ENCODE measurements at places on chromosomes 16 and 17.

DNA sequence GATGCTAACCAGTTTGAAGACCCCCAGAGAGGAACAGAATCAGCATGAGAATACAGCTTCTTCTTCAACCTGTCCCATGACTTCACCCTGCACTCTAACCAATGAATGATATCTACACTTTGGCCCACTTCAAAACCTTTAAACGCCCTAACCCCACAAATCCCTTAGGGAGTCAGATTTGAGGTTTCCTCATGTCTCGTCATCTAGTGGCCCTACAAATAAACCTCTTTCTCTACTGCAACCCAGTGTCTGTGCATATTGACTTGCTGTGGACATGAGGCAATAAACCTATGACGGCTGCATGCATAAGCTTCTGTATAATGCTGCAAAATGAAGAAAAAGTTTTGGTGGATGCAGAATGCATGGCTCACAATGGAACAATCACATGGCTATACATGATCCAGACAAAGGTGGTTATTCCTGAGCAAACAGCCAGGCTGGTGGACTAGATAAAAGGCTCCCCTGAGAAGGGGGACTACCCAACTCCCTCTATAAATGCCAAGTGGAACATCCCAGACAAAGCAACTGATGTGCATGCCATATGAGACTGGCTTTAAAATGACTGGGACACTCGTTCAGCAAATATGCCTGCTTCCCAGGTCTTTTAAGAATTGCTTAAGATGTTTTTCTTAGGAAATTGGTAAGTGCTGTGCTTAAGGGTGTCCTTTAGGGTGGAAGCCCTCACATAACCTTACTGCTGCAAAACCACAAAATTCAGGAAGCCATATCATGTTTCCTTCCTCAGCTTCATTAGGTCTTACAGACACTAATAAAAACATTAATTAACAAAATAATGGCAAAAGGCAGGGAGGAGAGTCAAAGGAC, 12.2 kb downstream of the N4BP1 start:
- no peak for DNase-seq

DNA sequence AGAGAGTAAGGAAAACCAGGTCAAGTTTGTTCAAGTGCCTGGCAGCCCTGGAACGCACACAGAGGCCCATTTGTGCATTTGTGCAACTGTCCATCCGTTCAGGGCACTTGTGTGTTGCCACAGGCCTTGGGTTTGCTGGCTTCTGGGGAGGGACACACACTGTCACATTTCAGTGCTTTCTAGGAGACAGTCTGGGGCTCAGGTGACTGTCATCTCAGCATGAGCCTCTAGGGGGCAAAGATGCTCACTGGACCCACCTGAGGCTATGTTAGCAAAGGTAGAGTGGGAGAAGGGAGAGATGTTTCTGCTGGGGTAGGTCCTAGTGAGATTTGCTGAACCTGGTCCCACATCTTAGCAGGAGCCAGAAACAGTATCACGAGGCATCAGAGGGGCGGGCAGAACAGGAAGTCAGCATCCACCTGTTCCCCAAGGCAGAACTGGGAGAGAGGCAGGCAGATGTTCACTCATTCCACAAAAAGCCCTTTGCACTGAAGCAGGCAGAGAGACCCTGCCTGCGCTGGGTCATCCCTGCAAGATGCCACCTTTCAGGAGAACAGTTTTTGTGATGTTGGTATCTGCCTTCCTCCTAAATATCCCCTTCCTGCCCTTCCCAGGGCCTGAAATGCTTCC, 48.5 kb downstream of the RAI1 start:
- DNase-seq = peak; percentile 70

DNA sequence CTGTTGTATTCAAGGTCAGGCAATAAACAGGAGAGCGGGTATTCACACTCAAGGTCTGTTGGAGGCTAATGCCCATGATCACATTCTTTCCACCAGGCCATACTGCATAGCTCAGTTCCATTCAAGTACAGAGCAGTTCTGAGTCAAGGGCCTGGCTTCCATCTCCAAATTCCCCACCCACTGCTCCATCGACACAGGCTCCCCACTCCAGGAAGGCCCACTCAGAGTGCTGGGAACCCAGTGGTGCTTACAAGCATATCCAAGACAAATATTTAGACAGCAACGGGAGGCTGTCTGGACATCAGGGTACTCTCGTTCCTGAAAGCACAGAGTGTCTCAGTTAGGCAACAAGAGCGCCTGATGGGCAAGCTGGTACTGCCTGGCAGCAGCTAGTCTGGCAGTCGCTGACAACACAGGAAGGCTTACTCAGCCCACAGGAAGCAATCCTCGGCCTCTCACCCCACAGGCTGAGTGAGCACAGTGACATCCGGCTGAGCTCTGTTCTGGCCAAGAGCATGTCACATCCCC, 40.9 kb downstream of the RFFL start:
- DNase-seq = peak; percentile 66

DNA sequence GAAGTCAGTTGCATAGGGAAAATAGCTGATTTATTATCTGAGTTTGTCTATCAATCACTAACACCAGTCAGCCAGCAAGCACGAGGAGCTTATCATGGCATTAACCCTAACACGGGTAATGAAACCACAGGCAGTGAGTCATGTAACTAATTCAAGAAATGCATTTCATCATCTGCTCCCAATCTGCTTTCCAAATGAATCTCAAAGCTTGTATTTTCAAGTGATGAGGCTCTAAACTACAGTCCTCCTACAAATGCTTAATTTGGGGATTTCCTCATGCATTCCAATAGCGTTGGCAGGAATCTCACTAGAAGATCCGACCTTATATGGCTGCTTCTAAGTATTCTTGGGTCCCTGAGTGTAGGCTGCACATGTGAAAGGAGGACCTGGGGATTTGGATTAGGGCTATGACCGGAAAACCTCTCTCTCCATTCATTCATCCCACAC, 118.4 kb upstream of the HSBP1 start:
- no peak for DNase-seq

GRCh38 chr17:72021417-72022041, 99.3 kb upstream of the SOX9 start:
- DNase-seq = no peak

DNA sequence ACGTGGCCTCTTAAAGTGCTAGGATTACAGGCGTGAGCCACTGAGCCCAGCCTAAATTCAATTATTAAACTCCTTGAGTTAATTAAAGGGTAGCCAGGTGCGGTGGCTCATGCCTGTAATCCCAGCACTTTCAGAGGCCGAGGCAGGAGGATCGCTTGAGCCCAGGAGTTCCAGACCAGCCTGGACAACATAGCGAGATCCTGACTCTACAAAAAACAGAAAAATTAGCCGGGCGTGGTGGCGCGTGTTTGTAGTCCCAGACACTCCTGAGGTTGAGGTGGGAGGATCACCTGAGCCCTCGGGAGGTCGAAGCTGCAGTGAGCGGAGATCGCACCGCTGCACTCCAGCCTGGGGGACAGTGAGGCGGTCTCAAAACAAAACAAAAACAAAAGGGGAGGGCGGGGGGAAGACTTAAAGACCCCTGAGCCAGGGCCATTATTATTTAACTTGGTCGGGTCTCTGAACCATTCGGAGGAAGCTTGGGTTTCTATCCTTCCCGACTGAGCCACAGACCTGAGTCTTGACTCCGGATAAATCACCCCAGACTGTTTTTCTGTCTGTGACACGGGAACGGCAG, 19.5 kb downstream of the BCL7C start:
- no peak for DNase-seq

- DNase-seq = no peak
These were observed 2.1 kb upstream of the SEPTIN12 start for GRCh38 chr16:4790261-4790660.

DNA sequence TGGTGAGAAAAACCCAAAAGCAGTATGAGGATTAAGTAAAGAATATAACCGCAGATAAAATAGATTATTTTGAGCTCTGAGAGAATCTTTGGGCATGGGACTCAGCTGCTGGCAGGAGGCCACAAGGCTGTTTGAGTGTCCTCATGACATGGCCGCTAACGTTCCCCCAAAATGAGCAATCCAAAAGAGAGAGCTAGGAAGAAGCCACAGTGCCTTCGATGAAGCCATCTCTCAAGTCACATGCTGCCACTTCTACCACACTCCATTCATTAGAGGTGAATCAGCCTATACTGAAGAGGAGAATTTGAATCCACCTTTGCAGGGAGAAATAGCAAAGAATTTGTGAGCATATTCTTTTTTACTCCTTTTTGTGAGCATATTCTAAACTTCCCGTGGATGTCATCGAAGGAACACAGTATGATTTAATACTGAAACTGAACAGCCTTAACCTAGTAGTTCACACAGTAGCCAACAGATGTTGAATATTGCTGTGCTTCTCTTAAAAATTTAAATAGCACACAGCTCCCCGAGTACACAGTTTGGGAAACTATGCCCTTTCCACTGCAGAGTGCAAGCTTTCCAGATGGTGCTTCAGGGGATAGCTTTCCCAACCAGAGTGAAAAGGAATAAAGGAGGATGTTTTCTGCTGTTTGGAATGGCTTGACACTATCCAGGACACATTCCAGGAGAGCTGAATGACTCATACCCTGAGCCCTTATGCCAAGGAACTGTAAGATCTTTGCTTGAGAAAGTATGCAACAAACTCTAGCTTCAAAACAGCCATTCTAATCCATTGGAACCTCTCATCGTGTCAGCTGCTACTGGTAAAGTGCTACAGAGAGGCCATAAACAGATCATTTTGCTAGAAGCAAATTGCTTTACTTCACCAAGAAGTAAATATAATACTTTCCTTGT, 33.9 kb downstream of the ANKFY1 start:
- DNase-seq = no peak

GRCh38 chr16:8880839-8881510, 1.2 kb upstream of the LITAFD start:
- no peak for DNase-seq

GRCh38 chr17:78228176-78228575, 3.3 kb upstream of the TMEM235 start:
- no peak for DNase-seq

DNA sequence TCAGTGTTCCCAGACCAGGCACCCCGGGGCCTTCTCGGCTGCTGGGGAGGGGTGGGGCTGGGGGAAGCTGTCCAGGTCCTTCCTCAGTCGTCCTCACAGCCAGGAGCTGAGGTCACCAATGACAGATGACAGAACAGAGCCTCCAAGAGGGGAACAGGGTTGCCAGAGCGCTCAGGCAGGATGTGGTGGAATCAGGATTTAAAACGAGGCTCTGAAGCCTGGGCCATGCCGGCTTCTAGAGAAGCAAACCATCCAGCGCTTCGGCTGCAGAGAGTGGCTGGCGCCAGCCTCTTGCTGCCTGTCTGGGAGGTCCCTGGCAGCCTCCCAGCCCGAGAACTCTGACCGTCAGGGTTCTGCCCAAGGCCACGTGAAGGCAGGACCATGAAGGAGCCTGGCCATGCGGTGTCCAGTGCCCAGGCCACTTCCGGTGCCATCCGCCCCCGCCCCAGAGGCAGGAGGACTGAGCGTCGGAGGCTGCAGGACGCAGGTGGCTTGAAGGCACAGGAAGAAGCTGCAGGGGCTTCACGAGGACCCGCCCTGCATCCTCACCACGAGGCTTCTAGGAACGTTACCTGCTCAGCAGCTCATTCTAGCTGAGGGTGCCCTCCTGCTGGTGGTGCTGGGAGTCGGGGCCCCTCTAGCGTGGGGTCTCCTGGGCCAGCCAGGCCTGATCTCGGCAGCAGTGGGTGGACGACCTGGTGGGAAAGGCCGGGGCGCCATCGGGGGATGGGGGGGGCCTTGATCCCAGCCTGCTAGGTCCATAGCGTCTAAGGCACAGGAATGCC, 78.5 kb downstream of the KLHDC4 start:
- no peak for DNase-seq

DNA sequence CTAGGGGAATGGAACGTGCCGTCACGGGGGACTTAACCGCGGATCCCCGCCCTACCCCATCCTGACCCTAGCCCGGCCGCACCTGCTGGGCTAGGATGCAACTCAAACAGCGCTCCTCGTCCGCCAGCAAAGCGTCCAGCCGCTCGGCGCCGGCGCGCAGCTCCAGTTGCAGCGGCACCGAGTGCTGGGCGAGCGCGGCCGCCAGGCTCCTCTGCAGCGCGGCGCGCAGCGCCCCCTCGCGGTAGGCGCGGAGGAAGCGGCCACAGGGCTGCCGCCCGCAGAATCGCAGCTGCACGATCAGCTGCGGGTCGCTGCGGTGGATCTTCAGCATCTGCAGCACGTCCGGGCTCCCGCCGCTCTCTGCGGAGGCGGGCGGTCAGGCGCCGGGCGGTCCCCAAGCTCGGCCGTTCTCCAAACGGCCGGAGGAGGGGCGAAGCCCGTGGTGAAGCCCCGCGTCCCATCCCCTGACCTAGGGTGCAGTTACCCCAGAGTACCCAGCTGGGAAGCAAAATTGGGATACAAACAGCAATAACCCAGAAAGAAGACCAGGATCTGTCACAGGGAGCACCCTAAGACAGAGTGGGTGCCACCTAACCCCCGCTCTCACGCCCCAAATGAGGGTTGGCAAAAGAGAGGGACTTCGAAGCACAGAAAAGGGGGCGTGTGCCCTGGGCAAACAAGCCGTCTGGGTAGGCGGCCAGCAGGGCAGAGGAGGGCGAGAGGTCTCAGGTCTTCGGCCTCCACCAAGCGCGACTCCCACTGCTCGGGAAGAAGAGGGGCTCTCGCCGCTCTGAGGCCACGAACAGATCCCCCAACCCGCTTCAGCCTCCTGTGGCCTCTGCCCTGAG, 4.2 kb downstream of the TRADD start:
- peak; percentile 37 for DNase-seq

- no peak for DNase-seq
These were observed 9.0 kb downstream of the C17orf99 start for GRCh38 chr17:78154903-78155811.

DNA sequence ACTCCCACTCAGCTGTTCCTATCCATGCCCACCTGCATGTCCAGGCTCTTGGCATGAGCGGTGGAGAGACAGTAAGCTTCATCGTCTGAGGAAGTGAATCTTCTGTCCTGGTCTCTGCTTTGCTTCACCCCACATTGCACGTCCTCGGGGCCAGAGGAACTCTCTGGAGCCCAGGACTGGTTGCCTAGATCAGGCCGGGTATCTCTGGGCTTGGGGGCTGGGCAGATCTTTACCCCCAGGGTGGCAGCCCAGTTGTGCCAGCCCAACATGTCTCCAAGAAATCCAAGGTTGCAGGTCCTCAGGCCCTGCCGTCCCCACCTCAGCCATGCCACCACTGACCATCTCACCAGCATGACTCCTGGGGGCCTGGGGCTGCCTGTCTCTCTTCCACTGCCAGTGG, 58.3 kb downstream of the BEAN1 start:
- no peak for DNase-seq

GRCh38 chr16:19595043-19595767, 39.7 kb downstream of the VPS35L start:
- DNase-seq = no peak

DNA sequence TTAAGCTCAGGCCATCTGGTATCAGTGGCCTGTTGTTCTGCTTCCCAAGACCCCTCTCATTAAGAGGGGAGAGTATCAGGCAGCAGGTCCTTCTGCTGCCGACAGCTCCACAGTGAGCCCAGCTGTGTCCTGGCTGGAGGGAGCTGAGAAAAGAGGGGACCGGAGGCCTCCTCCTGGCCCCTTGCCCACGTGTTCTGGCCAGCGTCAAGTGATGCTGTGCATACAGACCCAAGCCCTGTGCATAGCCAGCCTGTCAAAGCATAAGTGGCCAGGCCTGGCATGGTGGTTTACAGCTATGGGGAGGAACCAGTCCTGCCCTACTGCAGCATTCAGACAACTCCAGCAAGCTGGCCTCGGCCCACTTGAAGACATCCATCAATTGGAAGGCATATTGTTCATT, 48.0 kb downstream of the ABCC6 start:
- no peak for DNase-seq
